ENCODE measurements at places on chromosomes 4 and X.

GRCh38 chr4:142952821-142953580 lies 106.9 kb upstream of the INPP4B start:
- no peak for DNase-seq

GRCh38 chr4:111937368-111937767 lies 207.9 kb upstream of the FAM241A start:
- peak; percentile 33 for DNase-seq

DNA sequence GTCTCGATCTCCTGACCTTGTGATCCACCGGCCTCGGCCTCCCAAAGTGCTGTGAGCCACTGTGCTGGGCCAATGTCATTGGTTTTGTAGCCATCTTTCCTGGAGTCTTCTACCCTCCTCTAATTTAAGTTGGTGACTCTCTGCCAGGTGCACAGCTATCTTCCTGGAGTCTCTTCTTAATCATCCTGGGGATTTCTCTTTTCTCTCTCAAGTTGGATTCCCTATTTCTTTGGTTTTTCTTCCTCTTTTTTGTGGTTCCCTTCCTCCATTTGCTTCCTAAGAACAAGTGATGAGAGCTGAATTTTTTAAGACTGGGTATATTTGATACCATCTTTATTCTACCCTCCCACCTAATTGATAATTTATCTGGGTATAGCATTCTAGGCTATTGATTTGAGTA lies 113.8 kb downstream of the SYNPO2 start:
- DNase-seq = no peak

DNA sequence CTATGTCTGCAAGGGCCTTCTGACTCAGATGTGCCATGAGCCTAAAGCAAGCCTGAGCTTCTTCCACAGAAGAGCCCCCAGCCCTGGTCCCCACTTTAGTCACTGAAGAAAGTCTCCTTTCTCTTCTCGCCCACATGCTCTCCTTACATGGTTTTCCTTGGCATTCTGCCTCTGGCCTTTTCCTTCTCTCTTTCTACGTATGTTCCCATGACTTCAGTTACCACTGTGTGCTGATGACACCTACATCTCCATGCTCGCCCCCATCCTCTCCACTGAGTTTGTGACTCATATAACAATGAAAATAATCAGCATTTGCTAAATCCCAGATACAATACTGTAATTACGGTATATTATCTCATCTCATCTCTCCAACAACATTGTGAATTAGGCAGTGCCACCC lies 149.3 kb downstream of the AMMECR1 start:
- no peak for DNase-seq

DNA sequence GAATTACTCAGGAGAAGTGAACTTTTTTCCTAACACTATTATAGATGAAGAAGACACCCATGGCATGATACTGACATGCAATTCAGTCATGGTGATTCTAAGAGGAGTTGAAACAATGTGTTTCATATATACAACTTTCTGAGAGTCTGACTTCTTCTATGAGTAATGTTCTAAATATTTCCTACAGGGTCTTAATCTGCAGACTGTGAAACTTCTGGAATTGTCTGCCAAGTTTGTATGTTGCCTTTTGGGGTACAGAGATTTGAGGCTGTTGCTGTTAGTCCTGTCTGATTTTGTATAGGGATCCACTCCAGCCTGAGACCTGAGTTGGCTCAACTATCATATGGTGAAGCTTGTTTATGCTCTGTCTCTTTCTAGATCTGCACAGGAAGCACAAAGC lies 160.6 kb upstream of the GATB start:
- DNase-seq = no peak

DNA sequence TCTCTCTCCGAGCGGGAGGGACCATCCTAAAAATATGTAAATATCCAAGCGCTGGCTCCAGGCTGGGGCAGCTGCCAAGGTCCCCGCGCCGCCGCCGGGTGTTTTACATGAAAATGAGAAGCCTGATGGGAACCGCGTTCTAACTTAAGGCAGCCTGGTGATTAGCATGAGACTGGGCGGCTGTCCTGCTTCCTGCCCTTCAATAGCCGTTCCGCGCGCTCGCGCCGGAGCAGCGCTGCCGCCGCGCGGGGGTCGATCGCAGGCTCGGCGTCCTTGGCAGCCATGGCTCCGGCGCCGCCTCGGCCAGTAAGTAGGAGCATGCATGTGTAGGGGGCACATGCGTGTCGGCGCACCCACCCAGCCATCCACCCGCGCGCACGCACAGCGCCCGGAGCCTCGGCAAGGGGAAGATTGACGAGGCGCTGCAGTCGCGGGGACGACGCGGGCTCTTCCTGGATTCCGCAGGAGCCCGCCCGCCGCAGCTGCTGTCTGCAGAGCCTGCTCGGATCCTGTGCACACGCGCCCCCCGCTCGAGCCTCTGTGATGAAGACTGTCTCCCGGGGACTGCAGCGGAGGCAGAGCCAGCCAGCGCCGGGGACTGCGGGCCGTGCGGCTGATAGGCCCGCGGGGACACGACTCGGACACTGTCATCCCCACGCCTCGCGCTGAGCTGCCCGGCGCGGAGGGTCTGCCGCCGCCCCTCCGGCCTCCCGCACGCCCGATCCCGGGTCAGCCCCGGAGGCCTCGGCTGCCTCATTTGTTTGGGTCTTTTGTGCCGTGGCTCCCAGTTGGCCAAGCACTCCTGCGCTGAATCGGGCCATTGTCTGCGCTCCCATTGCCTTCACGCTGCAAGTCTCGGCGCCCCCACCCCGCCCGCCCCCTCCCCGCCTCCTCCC lies 734 bp downstream of the STOX2 start:
- peak; percentile 89 for DNase-seq

DNA sequence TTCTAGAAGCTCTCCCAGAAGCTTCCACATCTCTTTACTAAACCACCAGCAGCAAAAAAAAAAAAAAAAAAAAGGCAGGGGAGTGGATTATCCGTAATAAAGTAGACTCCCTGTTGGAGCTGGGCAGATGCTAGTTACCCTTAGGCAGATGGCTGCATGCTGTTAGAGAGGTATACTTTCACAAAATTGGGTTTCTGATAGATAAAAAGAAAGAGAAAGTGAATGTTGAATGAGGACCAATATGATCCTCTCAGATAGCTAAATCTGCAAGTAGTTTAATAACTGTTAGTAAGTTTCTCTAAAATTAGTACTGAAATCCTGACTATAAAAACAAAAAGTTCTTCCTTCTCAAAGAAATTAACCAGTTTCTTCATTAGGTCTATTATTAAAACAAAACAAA lies 195.4 kb downstream of the ANAPC10 start:
- DNase-seq = no peak

GRCh38 chrX:39310891-39311290 lies 509.6 kb downstream of the MID1IP1 start:
- no peak for DNase-seq

GRCh38 chr4:58543465-58543864 lies 1433.3 kb upstream of the IGFBP7 start:
- no peak for DNase-seq

GRCh38 chrX:71227370-71228062 lies 4.5 kb downstream of the GJB1 start:
- no peak for DNase-seq

DNA sequence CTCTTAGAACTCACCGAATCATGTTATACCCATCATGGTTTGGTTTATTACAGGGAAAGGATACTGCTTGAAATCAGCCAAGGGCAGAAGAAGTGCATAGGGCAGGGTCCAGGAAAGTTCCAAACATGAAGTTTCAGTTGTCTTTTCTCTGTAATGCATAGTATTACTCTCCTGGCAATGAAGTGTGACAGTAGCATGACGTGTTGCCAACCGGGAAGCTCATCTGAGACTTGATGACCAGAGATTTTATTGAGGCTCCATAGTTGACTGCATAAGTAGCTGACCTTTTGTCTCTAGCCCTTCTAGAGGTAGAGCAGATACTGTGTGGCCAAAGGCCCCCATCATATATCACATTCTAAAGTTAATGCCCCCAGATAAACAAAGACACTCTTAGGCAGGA lies 72.1 kb downstream of the BEND4 start:
- DNase-seq = no peak

GRCh38 chr4:133147286-133147821 lies 1.7 kb upstream of the PCDH10 start:
- no peak for DNase-seq

DNA sequence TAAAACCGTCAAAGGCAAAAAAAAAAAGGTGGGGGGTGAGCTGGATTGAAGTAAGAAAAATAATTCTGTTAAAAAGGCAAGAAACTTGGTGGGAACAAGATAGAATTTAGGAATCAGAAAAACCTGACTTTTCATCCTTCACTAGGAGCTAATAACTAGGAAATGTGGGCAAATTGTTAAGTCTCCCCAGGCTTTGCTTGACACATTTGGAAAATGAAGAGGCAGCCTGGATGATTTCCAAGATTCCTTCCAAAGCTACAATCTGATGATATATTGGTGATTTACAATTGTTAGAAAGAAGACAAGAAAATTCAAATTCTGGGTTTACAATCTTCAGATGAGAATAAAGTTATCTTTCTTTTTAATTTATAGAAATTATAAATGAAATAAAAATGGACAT lies 1062.5 kb downstream of the ADGRL3 start:
- DNase-seq = no peak

GRCh38 chr4:106809076-106809475 lies 227.0 kb downstream of the DKK2 start:
- no peak for DNase-seq

DNA sequence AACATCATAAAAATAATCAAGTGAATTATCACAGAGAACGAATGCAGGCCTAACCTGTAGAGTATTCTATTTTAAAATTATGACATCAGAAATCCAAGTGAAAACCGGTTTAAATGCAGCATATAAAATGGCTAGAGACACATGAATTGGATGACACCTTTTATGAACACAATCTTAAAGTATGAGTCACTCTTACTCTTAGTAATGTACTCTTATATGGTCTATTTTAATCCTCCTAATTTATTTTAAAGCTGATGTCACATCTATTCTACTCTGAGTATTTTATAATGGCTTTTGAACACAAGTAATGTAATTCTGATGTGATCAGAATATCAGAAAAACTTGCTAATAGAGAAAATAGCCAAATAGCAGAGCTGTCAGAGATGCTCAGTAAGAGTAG lies 161.4 kb upstream of the RADX start:
- no peak for DNase-seq

DNA sequence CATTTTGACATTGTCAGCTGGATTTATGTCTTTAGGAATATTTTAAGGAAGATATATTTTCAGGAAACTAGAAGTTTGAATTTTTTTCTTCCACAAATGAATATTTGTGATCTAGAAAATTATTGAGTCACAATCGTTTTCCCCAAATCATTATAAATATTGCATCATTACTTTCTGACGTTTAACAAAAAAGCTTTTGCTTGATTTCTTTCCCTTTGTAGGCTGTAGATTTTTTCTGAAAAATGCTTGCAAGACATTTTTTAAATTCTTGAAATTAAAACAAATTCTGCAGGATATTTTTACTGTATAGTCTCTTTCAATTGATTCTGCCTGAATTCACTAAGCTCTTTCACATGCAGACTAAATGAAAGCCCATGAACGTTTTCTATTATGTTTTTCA lies 4.9 kb upstream of the SMARCAD1 start:
- no peak for DNase-seq

DNA sequence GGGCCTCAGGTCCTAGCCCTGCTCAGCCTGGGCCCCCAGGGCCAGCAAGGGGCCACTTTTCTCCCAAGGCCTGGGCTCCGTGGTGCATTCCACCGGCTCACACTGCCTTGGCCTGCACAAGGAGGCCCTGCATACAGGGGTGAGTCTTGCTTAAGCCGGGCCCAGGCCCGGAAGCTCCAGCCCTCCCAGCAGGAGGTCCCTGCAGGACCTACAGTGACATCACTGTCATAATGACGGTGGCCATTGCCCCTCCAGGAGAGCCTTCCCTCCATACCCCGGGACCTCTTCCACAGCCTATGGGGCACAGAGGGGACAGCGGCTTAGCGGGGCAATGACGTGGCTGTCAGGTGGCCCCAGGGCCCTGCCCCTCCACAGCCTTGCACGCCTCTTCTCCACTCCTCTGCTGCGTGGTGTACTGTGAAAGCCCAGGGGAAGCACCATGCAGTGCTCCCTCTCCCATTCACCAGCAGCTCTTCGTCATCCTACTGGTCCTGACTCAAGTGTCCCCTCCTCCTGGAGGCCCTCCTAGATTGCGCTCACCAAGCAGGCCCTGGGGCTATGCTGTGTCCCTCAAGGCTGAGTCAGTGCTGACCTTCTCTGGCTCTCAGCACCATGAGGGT lies 32.3 kb upstream of the AFAP1 start:
- DNase-seq = no peak

GRCh38 chr4:106366026-106366425 lies 2.6 kb downstream of the GIMD1 start:
- no peak for DNase-seq

DNA sequence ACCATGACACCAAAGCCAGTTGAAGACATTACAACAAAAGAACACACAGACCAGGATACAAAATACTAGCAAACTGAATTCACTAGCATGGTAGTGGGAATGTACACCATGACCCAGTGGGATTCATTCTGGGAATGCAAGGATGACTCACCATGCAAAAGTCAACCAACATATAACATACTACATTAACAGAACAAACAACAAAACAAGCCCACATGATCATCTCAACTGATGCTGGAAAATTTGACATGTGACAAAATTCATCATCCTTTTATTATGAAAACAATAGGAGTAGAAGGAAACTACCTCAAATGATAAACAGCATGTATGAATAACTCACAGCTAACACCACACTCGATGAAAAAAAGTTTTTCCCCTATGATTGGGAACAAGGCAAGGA lies 190.2 kb downstream of the DCLK2 start:
- DNase-seq = no peak

DNA sequence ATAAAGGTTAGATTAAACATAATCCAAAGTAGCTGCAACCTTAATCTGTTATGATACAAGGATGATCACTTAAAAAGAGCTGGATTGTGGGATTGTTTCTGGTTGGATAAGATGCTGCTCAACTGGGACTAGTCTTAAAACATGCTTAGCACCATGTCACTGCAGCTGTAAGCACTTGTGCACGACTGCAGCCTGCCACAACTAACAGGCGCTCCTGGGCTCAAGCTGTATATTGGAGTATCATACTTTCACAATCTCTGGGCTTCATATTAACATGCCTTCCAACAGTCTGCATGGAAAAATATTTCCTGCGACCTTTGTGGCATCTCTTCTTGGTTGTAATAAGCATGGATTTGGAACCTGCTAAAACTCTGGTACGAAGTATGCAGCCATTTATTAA lies 493.0 kb upstream of the PITX2 start:
- no peak for DNase-seq

DNA sequence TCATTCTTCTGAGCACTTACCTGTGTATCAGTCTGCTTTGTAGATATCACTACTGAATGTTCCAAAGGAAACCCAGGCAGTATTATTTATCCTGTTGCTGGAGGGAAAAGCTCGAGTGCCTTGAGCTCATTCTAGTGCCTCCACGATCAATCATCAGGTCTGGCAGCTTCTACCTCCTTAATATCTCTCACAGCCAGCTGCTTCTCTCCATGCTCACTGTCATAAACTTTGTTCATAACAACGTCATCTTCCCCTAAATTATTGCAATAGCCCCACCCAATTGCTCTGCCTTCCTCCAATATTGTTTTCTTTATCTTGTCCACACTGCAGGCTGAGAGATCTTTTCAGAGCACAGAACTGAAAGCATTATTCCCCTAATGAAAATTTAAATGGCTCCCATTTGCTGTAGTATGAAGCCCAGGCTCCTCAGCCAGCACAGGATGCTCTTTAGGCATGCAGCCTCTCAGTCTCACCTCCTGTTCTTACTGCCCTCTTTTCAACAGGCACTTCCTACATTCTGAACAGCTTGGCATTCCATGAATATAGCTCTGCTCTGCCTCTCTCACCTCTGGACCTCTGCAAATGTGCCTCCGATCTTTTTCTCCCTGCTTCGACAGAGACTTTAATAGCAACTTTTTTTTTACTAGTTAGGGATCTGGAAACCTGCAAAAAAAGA lies 504.2 kb upstream of the IGFBP7 start:
- DNase-seq = no peak

All from HAP-1 (cell line).